ENCODE measurements at places on chromosomes 1 and 21. TPM values are rescaled to one million over a fixed set of nuclear protein-coding genes. Genes with fewer than 3 reads are reported as not detected.

GRCh38 chr1:40690771-40691537 lies 550 bp upstream of the NFYC start:
- no peak for DNase-seq

HS2ST1 gene
- total RNA-seq, result 14.5 TPM

SPOCD1 gene
- total RNA-seq, result 11.1 TPM

IL19 gene
- not detected for total RNA-seq

- peak; percentile 5 for DNase-seq
Measured at GRCh38 chr1:173248247-173248940, 41.3 kb upstream of the TNFSF4 start.

DNA sequence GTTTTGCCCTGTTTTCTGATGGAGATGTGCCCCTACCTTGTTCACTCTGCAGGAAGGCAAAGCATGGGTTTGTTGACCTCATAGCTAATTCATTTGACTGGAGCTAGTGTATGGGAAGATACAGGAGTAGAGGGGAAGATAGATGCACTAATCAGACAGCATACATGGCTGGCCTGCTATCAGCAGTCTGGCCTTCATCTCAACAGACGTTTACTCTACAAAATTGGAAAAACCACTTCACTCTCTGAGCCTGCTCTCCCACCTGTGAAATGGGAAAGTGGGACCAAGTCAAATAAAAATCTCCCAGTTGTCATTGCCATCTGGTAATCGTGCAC lies 235.2 kb upstream of the RAB4A start:
- DNase-seq, result no peak

- DNase-seq, result no peak
Measured at GRCh38 chr21:34204481-34205439, 131.4 kb downstream of the MRPS6 start.

DNA sequence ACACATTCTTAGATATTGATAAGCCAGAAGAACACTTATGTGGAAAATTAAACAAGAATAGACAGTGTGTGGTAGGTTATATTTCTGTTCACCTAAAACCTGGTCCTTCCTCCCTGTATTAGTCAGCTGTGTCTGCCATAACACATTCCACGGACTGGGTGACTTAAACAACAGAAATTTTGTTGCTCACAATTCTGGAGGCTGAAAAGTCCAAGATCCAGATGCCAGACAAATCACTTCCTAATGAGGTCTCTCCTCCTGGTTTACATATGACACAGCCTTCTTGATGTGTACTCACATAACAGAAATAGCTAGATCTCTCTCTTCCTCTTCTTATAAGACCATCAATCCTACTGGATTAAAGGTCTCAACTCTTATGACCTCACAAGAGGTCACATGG lies 25.7 kb downstream of the JMJD4 start:
- no peak for DNase-seq

NBPF6 gene
- total RNA-seq, result not detected

- DNase-seq, result peak; percentile 85
Measured at GRCh38 chr1:205918955-205919746, 24.1 kb downstream of the SLC26A9 start.

GRCh38 chr1:207870306-207871031 lies 40.5 kb downstream of the CD34 start:
- DNase-seq, result no peak

GRCh38 chr1:231727171-231727570 lies 100.6 kb downstream of the DISC1 start:
- DNase-seq, result no peak

DNA sequence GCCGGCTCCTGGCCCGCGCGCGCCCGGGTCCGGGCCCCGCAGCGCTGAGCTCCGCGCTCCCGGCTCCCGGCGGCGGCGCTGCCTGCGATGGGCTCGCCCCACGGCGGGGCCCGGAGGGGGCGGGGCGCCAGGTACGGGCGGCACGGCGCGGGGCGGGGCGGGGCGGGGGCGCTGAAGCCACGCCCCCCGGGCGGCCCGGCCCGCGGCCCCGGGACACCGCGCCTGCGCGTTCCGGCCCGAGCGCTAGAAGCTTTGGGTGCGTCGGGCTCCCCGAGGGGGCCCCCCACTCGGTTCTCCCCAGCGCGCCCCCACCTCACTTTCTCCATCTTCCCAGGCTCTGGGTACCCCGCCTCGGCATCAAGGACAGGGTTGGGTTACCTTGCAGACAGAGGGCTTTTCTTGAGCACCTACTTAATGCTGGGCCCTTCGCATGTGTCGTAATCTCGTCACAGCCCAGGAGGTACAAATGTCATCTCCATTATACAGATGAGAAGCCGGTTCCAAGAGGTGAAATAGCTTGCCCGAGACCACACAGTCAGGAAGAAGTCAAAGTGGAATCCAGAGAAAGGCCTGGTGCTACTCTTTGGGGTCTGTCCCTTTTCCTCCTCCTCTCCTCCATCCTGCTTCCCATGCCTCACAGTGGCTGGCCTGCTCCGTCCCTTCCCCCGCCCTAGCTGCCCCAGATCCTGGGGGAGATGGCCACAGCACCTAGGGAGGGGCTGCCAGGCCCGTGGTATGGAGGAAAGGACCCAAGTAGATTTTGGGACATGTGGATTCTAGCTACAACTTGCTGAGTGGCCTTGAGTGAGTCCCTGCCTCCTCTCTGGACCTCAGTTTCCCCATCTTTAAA lies 46.5 kb downstream of the RAP1GAP start:
- DNase-seq, result peak; percentile 81

OR2G6 gene
- not detected for total RNA-seq

- DNase-seq, result no peak
Measured at GRCh38 chr1:159940006-159940620, 5.3 kb downstream of the IGSF9 start.

RGSL1 gene
- not detected for total RNA-seq

PRAMEF13 gene
- not detected for total RNA-seq

DNALI1 gene
- total RNA-seq, result 4.1 TPM

WDR64 gene
- total RNA-seq, result not detected

DNA sequence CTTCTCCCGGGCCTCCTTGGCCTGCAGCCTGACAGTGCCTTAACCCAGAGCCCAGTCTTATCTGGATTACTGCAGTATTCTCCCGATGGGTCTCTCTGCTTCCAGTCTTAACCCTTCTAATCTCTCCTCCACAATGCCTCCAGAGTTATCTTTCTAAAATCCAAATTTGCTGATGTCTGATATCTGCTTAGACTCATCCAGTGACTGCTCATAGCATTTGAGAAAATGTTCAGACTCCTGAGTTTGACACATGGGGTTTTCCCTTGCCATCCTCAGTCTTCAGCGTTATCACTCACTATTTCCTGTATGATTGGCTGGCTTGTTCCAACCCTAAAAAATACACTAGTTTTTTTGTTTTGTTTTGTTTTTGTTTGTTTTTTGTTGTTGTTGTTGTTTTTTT lies 102.0 kb downstream of the FMN2 start:
- no peak for DNase-seq

FPGT gene
- total RNA-seq, result 24.8 TPM

EXTL2 gene
- total RNA-seq, result 3.2 TPM

OLIG2 gene
- not detected for total RNA-seq

DNA sequence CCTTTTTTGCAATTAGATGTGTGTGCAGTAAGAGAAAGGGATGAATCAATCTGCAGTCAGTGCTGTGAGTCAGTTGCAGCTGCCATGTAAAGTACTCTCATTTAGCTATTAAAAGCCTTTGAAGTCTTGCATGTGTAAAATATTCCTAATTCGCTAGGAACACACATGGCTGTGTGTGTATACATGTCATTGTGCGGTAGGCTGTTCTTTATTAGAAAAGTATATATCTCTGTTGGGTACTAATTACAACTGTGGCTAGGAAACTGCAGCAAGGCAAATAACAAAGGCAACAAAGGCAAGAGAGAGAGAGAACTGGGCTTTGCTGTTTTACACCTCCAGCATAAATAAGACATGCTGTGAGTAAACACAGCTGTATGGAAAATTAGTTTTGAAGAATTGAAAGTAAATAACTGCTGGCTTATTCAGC lies 41.7 kb downstream of the EPB41 start:
- no peak for DNase-seq

GRCh38 chr1:92961896-92962752 lies 862 bp upstream of the DIPK1A start:
- DNase-seq, result peak; percentile 33

LAMTOR5 gene
- 26.5 TPM for total RNA-seq

GRCh38 chr1:51073456-51073855 lies 28.6 kb upstream of the C1orf185 start:
- DNase-seq, result no peak

GRCh38 chr1:38546636-38547035 lies 312.9 kb downstream of the RRAGC start:
- peak; percentile 37 for DNase-seq

DNA sequence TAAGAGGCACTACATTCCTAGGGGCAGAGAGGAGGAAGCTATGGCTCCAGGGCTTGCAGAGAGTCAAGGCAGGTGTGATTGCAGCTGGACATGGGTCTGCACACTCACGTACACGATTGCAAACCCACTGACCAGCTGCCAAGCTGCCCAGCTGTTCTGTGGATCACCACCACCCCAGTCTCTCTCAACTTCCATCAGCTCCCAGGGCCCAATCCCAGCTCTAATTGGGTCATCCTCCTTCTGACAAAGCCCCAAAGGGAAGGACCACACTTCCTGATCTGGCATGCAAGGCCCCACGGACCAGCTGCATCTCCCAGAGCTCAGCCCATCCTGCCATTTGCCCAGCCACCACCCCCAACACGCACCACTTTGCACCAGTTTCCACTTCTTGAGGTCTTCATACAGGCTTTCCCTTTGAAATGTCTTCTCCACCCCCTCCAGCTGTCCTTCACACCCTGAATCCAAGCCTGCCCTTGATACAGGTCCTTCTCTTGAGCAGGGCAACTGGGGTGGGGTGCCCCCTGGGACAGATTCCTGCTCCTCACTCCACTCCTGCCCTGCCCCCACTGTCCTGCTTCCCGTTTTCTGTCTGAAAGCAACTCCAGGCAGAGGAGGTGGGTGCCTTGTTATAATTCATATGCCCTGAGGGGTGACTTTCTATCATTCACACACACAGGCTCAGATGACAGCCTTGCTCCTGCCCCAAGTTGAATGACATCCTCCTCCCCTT lies 179.4 kb upstream of the EDN2 start:
- DNase-seq, result no peak

MXRA8 gene
- 65.6 TPM for total RNA-seq

DNA sequence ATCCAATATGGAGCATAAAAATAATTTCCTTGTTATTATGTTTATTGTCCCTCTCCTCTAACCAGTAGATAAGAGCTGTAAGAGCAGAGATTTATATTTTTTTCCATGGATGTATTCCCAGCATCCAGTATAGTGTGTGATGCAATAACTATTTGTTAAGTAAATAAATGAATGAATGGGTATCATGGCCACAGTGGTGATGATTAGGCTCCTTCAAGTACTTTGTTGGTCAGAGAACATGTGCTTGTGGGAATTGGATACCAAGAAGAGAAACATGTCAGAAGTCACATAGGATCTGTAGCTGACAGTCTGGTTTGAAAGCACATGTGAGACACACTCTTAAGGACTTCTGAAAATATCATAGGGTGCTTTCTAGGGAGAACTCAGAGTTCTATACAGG lies 588.5 kb downstream of the AGBL4 start:
- no peak for DNase-seq

LRRC38 gene
- not detected for total RNA-seq

CYP4Z1 gene
- total RNA-seq, result not detected

DNA sequence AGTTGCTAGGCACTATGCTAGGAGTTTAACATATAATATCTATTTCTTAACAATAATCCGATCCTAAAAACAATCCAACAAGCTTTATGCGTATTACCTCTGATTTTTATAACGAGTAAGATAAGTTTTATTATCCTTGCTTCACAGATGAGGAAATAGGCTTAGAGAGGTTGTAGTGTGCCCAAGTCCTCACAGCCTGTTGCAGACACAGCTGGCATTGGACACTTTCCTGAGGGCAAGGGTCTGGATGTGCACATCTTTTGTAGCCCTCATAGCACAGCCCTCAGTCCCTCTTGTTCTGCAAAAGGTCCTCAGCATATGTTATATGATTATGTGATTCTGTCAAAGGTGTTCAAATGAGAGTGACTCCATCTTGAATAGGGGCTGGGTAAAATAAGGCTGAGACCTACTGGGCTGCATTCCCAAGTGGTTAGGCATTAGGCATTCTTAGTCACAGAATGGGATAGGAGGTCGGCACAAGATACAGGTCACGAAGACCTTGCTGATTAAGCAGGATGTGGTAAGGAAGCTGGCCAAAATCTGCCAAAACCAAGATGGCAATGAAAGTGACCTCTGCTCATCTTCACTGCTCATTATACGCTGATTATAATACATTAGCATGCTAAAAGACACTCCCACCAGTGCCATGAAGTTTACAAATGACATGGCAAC lies 75.7 kb upstream of the F3 start:
- no peak for DNase-seq

GRCh38 chr1:229388897-229389580 lies 44.9 kb downstream of the ACTA1 start:
- DNase-seq, result no peak

- no peak for DNase-seq
Measured at GRCh38 chr1:207817166-207817565, 65.3 kb downstream of the CD46 start.

- no peak for DNase-seq
Measured at GRCh38 chr1:185574139-185574875, 159.9 kb upstream of the HMCN1 start.

DNA sequence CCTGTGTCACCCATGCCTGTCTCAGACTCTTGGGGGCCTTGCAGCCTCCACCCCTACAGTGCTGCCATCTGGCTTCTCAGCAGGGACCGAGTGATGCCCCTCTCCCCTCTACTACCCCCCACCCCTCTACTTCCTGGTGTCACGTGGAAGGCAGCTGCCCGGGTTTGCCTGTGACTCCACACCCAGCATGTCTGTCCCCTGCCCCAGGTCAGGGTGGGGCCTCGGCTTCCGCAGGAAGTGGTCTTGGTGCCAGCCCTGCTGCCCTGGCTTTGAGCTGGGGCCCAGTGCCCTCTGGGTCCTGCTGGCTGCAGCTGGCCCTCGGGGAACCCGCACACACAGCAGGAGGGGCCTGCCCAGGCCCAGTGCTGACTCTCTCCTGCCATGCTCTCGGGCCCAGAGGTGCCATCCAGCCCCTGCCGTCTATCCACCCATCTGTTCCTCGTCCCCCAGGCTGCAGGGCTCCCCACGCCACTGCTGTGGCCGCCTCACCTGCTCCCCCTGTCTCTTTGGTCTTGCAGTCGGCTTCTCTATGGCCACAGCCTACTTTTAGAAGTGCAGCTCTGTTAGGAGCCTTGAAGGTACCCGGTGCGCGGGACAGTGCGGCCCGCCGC lies 24.0 kb downstream of the PLCH2 start:
- no peak for DNase-seq

GRCh38 chr1:119646521-119647227 lies 1.4 kb downstream of the ZNF697 start:
- no peak for DNase-seq

DNA sequence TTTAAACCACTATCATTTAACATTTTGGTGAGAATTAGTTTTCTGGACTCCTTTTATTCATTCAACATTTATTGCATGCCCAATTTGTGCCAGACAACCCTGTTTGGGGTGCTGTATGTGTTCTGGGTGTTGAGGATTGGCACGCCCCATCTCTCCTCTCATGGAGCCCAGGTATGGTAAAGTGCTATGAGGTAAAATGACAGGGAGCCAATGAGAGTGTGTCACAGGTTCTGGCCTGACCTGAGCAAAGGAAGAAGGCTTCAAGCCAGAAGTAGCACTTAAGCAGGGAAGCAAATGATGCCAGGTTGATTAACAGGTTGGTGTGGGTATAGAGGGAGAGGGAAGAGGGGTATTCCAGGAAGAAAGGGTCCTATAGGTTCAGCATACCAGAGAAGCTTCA lies 21.1 kb upstream of the SLC22A15 start:
- no peak for DNase-seq

LCA5L gene
- total RNA-seq, result not detected
